Psoas muscle (tissue), 8 donors: ENCODE measurements at places on chromosomes 13 and 19. TPM values are rescaled to one million over a fixed set of nuclear protein-coding genes. Genes with fewer than 3 reads are reported as not detected.

The SMIM44 gene
- not detected for polyA plus RNA-seq

The PLK5 gene
- not detected for polyA plus RNA-seq

The ZNF567 gene
- 3.0 TPM for polyA plus RNA-seq

The LYPD5 gene
- polyA plus RNA-seq, result 0.27 TPM

The CCDC70 gene
- not detected for polyA plus RNA-seq

The RAB8A gene
- polyA plus RNA-seq, result 13.0 TPM

The KIR3DL2 gene
- not detected for polyA plus RNA-seq

- DNase-seq, result no peak
Measured at GRCh38 chr13:98158172-98158899, 15.4 kb downstream of the FARP1 start.

GRCh38 chr19:7556696-7557315 lies 21.3 kb downstream of the PNPLA6 start:
- peak; percentile 39 for DNase-seq

DNA sequence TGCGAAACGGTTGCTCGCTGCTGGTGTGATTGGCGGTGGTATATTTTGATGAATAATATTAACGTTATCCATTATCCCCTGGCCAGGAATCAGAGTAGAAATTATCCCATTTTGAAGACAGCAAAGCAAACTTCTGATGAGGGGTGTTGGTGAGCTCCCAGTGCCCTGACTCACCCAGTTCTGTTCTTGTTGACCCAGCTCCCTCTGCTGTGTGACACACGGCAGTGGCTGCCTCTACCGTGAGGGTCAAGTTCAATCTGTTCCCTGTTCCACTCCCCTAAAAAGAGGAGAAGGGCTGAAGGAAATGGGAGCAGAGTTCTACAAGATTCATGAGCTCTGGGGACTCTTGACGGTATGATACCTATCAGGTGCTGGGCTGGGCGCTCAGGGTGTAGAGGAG lies 2.0 kb downstream of the CAMSAP3 start:
- DNase-seq, result no peak

DNA sequence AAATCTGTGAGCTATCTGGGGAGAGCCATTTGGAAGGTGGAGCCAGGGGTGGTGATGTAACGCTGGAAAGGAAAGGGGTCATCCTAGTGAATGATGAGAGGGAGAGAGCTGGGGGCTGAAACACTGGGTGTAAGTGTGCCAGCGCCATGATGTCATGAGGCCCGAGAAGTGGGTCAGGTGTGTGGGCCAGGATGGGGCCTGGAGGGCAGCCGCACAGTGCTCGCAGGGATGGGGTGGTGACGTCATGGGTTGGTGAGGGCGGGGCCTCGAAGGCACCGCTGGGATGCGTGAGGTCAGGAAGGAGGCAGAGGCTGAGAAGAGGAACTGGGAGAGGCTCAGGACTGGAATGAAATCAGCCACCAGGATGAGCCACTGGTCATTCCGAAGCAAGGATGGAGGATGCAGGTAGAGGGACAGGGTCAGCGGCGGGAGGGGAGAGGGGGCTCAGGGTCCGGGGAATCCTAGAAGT lies 4.4 kb downstream of the CCDC61 start:
- peak; percentile 53 for DNase-seq

DNA sequence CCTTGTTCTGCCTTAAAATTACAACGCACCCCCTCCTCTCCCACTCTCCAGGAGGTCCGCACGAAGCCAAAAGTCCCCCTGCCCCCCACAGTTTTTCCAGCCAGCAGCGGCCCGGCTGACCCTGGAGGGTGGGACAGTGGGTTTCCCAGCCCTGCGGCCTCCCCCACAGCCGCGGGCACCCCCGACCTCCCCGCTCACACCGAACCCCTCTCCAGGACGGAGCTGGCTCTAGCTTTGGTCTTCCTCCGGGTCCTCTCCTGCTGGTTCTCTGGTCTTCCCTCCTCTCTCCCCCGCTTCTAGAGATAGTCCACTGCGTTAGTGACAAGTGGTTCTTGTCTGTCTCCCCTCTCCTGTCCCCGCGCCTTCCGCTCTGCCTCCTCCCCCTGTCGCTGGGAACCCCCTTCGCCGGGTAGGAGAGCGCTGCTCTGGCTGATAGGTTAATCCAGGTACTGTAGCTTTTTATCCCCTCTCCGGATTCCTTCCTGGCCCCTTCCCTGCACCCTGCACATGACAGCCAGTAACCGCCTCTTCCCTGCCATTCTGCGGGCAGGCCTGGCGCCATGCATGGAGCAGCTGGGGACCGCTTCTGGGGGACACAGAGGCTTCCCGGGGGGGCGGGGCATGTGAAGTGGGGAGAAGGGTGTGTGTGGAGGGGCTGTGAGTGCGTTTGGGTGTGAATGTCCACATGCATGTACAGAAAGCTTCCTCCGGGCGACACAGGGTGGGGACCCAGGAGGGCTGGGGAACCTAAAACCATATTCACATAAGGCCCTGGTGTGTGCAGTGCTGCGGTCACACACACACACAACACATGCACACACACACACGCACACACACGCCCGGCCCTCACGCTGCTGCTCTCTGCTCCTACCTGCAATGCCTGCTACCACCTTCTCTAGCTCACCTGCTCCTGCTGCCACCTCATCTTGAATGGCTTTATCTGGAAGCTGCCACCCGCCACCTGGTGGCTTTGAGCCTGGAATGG lies 17.2 kb downstream of the PRR36 start:
- DNase-seq, result no peak

DNA sequence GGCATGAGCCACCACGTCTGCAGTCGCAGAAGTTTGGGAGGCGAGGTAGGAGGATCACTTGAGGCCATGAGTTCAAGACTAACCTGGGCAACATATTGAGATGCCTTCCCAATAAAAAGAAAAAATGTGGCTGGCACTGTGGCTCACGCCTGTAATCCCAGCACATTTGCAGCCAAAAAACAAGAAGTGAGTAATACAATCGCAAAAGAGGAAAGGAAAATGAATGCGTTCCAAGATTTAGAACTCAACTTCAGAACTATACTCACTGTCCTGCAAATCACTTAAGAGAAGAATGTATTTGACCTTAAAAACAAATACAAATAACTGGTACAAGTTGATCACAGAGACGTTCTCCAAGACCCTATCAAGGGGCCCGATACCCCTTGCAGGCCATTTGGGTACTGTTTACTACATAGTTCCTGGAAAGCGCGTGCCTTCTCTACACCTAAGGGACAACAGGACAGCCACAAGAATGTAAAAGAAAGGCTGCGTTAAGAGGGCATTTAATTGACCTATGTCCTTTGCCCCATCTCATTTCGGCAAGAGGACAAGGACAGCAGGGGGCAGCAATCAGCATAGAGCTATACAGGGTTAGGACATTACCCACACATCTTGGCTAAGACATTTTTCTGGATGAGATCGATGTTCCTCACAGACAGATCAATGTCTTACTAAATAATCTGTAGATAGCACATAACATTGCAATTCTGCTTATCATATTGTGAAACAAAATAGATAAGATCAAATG lies 41.3 kb downstream of the FLT3 start:
- DNase-seq, result no peak

- no peak for DNase-seq
Measured at GRCh38 chr13:37680137-37680536, 81.6 kb upstream of the POSTN start.

DNA sequence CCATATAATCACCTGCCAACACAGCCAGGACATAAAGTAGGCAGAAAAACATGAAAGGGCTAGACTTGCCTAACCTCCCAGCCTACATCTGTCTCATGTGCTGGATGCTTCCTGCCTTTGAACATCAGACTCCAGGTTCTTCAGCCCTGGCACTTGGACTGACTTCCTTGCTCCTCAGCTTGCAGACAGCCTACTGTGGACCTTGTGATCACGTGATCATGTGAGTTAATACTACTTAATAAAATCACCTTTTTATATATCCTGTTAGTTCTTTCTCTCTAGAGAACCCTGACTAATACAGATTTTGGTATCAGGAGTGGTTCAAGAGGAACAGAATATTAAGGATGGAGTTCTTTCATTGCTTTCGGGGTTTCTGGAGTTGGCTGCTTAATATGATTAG lies 2867.6 kb downstream of the PCDH9 start:
- no peak for DNase-seq

GRCh38 chr19:4298810-4299550 lies 3.2 kb downstream of the TMIGD2 start:
- DNase-seq, result no peak

- DNase-seq, result no peak
Measured at GRCh38 chr13:99307247-99307646, at the start of gene GPR183. GPR183 (minus strand) TSS chr13:99307399; CDS start chr13:99296145, 11,254 bp downstream.

- DNase-seq, result no peak
Measured at GRCh38 chr13:111469916-111470506, 149.6 kb downstream of the TEX29 start.

DNA sequence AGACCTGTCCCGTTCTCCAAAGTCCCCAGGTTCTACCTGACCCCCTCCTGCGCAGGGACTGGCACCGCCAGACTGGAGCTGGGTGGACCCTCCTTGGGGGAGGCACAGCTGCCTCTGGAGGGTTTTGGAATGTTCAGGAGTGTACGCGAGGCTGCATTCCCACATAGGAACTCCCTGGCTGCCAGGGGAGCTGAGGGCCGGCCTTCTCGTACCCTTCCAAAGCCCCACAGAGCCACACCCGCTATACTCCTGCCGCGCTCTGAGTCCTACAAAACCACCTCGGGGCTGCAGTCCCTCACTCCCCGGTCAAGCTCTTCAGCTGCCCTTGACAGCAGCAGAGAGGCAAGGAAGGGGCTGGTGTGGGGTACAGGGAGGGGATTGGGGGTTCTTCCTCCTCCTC lies 484 bp upstream of the MUC16 start:
- no peak for DNase-seq

- peak; percentile 46 for DNase-seq
Measured at GRCh38 chr19:33293255-33294057, 8.9 kb downstream of the CEBPA start.

DNA sequence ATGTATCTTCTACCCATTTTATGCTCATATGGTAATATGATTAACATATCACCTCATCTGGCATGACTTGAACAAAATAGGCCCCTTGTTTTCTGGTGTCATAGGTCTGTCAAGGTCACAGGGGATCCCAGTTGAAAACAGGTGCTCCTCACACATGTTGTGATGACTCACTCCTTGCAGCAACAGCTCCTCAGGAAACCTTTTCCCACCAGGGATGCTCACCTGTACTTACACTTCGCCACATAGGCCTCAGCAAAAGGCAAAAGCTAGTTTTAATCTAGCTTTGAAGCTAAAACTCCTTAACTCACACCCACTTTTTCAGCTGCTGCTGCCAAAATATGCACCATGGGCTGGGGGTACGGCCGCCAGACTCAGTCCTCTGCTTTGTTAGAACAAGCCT lies 110.0 kb upstream of the SOX21 start:
- no peak for DNase-seq

GRCh38 chr19:1986357-1987162 lies 29.0 kb downstream of the BTBD2 start:
- DNase-seq, result no peak

DNA sequence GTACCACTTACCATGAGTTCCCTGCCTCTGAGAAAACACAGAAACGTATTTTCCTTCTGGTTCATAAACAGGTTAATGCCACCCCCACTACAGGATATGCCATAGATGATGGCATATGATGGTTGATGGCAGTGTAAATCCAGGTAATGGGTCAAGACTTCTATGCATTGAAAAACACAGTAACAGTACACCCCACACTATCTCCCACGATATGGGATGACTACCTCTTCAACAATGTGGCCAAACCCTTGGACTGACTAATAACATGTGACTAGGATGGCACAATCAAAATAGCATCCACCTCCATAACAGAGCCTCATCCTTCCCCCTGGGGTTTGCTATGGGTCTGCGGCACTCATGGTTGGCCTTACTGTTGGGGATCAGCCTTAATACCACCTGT lies 22.0 kb downstream of the ZNF235 start:
- DNase-seq, result no peak

DNA sequence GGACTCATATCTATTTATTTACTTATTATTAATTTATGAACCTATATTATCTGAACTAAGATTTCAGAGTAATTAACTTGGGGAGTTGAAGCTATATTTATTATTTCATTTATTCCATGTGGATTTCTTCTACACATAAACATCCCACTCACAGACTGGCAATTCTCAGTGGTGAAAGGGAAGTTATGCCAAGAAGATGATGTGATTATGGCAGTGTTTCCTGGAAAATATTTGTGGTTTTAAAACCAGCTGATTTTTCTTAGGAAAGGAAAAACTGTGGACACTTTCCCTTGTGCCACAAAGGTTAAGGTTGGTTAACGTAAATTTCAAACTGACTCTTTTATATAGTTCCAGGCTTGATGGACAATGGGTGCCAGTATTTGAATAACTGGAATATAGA lies 513.1 kb downstream of the SLITRK6 start:
- DNase-seq, result no peak

DNA sequence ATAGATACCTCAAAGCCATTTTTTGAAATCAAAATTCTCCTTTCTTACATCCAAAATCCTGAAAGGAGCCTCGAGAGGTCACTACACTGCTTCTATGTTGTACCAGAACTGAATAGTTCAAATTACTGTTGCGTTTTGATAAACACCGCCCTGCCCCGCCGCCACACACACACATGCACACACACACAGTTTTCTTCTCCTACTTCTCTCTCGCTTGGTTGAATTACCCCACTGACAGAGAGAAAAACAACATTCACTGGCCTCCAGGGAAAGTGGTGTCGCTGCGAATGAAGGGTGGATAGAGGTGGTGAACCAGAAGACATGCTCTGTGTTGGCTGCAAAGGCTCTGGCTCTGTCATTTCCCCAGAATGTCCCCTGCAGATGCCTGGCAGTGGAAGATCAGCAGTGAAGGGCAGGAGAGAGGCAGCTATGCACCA lies 183.4 kb upstream of the RFC3 start:
- DNase-seq, result no peak

DNA sequence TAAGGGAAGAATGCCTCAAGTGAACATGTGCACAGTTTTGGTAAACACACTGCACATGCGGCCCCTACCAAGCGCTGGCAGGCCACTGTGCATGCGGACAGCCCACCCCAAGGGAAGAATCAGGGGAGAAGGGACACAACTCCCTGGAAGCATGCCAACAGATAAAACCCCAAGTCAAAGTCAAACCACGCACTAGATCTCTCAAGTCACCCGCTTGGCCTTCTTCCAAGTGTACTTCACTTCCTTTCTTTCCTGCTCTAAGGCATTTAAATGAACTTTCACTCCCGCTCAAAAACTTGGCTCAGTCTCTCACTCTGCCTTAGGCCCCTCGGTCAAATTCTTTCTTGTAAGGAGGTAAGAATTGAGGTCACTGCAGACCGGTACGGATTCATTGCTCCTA lies 4.6 kb upstream of the RFXAP start:
- DNase-seq, result no peak

DNA sequence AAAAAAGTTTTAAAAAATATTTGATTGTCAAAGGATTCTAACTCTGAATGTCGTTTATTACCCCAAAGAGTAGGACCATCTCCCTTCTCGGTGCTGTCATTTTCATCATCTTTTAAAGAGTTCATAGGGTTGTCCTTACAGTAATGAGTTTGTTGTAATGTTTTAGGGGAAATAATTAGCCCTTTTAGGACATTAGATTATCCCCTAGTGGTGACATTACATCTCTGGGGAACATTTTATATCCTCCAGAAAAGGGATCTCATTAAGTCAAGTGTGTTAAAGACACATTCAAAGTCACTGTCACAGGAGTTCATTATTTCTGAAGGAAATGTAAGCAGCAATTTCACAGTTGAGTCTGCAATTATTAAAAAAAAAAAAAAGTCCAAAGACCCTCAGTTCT lies 99.3 kb upstream of the GJB6 start:
- DNase-seq, result no peak
